ENCODE measurements at places on chromosomes 5 and 9. TPM values are rescaled to one million over a fixed set of nuclear protein-coding genes. Genes with fewer than 3 reads are reported as not detected.

The HRH2 gene
- 8.8 TPM for total RNA-seq

The FBXO4 gene
- total RNA-seq = 16.2 TPM

GRCh38 chr9:127919253-127919815 lies 2.5 kb upstream of the ST6GALNAC4 start:
- peak; percentile 95 for DNase-seq

The RXFP3 gene
- not detected for total RNA-seq

GRCh38 chr9:129131300-129132145 lies 20.3 kb downstream of the PTPA start:
- DNase-seq = no peak

DNA sequence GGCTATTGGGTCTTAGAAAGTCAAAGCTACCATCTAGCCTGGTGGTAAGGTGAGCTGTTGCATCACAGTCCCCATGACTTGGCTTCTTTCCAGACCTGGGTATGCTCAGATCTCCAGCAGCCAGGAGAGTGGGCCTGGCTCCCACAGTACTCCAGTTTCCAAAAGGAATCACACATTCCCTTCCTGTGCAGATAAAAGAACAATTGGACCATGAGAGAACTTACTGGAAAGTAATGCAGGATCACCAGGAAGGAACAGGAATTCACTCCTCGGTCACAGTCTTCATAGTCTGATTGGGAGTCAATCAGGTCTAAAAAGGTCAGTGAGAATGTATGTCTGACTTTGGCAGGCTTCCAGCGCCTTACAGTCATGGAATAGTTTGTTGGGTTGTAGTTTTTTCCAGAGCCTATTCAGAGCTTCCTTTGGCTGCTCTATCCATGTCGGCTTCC lies 47.8 kb upstream of the CD180 start:
- DNase-seq = no peak

DNA sequence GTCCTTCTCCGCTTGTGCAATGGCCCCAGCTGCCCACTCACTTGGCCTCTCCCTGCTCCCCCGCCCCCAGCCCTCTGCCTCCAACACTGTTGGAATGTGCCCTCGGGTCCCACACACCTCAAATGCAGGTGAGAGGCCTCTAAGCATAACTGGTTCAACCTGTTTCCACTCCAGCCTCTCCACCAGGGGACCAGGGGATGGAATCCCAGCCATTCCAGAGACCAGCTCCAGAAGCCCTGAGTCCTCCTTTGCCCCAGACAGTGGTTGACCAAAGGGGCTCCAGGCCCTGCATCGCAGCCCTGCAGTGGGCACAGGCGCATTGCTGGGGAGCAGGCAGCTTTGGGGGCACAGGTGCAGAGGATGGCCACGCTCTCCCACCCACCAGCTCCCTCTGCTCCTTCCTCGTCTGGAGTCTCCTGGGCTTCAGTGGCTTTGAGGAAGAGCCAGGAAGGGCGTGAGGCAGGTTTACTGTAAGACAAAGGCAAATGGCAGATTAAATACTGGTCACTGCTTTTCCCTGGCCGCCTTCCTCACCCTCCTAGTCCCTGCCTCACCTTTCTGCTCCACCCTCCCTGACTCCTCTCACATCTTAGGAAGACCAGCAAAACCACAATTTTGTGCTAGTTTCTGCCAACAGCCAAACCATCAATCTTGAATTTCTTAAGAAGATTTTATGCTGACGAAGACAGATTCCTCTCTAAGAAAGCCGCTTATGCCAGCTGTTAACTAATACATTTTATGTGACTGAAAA lies 29.1 kb upstream of the IRX2 start:
- DNase-seq = no peak

GRCh38 chr9:111474385-111474784 lies 9.8 kb downstream of the ECPAS start:
- DNase-seq = no peak

DNA sequence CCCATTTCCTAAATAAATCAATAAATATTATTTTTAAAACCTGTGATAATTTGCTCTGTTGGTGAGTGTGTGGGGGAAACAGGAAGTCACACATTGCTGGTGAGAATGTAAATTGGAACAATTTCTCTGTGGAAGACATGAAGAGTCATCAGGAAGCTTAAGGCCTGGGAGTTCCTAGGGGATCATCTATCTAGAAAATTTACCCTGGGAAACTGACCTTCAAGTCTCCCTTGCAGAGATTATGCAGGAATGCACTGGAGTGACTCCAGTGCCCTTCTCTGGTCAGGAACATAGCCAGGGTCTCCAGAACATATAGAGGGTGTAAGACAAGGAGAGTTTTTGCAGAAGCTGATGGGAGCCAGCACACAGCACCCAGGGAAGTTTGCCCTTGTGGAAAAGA lies 13.0 kb upstream of the GCNT1 start:
- no peak for DNase-seq
